ENCODE measurements at places on chromosomes 16 and 17. TPM values are rescaled to one million over a fixed set of nuclear protein-coding genes. Genes with fewer than 3 reads are reported as not detected.
A peak's percentile ranks its signal among the peaks of the same experiment; 100 is the strongest.

GRCh38 chr17:2598166-2598565 is 4.7 kb downstream of the PAFAH1B1 start:
- no peaks in the 10 kb centered on the region for H3K27me3 ChIP-seq
- peaks cover 70% of the 10 kb centered on the region for H3K4me1 ChIP-seq
- DNase-seq, result no peak
- no peak overlapping the region for H3K4me3 ChIP-seq
- H3K27ac ChIP-seq, result no peak overlapping the region

- H3K27ac ChIP-seq, result no peak overlapping the region
- H3K4me3 ChIP-seq, result no peak overlapping the region
- no peak for DNase-seq
- H3K36me3 ChIP-seq, result no peaks in the 10 kb centered on the region
- no peaks in the 10 kb centered on the region for H3K27me3 ChIP-seq
- H3K4me1 ChIP-seq, result no peaks in the 10 kb centered on the region
Observed at GRCh38 chr16:88983165-88983564, 6.2 kb upstream of the CBFA2T3 start.

- peaks cover 19% of the 10 kb centered on the region for H3K4me1 ChIP-seq
- no peak overlapping the region for H3K27ac ChIP-seq
- H3K36me3 ChIP-seq, result no peaks in the 10 kb centered on the region
- DNase-seq, result peak; percentile 38
- no peak overlapping the region for H3K4me3 ChIP-seq
Observed at GRCh38 chr17:47423406-47424295, 99.9 kb downstream of the EFCAB13 start.

Gene MAF
- 10.9 TPM for total RNA-seq

GRCh38 chr16:13939821-13940220 is 19.9 kb downstream of the ERCC4 start:
- no peak overlapping the region for H3K4me3 ChIP-seq
- H3K27ac ChIP-seq, result peak overlapping the region; percentile 59
- no peaks in the 10 kb centered on the region for H3K36me3 ChIP-seq
- no peak for DNase-seq
- H3K27me3 ChIP-seq, result no peaks in the 10 kb centered on the region
- peaks cover 55% of the 10 kb centered on the region for H3K4me1 ChIP-seq

Gene SLC5A11
- total RNA-seq, result not detected

Gene KRT28
- not detected for total RNA-seq

DNA sequence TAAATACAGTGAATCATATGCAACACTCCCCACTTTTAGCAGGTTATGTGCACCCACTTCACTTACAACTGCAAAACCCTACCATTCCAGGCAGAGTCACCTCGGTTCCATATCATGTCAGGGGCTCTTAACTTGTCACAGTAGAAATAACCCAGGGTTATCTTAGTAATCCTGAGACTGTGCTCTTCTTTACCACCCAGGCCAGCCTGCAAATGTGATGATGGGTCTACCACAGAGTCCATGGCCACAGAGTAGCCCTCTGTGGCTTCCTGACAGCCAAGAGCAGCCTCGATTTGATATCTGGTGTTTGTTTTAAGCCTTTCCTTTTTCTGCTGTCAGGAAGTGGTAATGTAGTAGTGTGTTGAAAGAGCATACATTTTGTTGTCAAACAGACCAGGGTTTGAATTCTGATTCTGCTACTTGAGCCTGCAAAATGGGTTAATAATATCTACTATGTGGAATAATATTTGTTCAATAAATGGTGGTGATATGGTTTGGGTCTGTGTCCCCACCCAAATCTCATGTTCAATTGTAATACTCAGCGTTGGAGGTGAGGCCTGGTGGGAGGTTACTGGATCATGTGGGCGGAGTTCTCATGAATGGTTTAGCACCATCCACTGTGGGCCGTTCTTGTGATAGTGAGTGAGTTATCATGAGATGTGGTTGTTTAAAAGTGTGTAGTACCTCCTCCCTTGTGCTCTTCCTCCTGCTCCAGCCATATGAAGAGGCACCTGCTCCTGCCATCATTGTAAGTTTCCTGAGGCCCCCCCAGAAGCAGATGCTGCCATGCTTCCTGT is 416.5 kb downstream of the UTP18 start:
- DNase-seq, result no peak
- no peaks in the 10 kb centered on the region for H3K27me3 ChIP-seq
- H3K4me3 ChIP-seq, result no peak overlapping the region
- no peaks in the 10 kb centered on the region for H3K36me3 ChIP-seq
- no peaks in the 10 kb centered on the region for H3K4me1 ChIP-seq
- H3K27ac ChIP-seq, result no peak overlapping the region

Gene KRTAP3-2
- not detected for total RNA-seq

- H3K4me3 ChIP-seq, result no peak overlapping the region
- no peaks in the 10 kb centered on the region for H3K36me3 ChIP-seq
- no peak overlapping the region for H3K27ac ChIP-seq
- H3K4me1 ChIP-seq, result no peaks in the 10 kb centered on the region
- no peaks in the 10 kb centered on the region for H3K27me3 ChIP-seq
Observed at GRCh38 chr17:36869856-36870719, 67.2 kb upstream of the LHX1 start.

GRCh38 chr16:63442246-63442645 is 1406.0 kb upstream of the CDH8 start:
- no peak overlapping the region for H3K4me3 ChIP-seq
- no peak overlapping the region for H3K27ac ChIP-seq
- no peak for DNase-seq

Gene FA2H
- 3.3 TPM for total RNA-seq

DNA sequence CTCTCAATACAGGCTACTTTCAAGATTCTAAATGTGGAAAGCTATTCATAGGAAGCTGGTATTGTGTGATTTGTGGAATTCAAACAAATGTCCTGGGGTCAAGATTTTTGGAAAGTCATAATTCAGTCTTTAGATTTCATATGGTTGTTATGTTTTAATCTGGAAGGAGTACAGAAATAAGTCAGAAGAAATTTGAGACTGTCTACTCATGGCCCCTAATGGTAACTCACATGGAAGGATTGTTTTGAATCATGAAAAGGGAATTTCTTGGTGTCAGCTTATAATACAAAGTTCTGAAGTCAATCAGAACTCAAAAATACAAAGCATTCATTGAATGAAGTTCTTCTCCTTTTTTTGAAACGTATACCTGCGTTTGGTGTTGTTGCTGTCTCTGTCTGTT is 3.1 kb downstream of the KCNJ2 start:
- H3K36me3 ChIP-seq, result no peaks in the 10 kb centered on the region
- H3K4me3 ChIP-seq, result no peak overlapping the region
- H3K27ac ChIP-seq, result no peak overlapping the region
- peaks cover 10% of the 10 kb centered on the region for H3K27me3 ChIP-seq
- DNase-seq, result no peak
- H3K4me1 ChIP-seq, result peaks cover 8% of the 10 kb centered on the region

- H3K27me3 ChIP-seq, result no peaks in the 10 kb centered on the region
- H3K36me3 ChIP-seq, result no peaks in the 10 kb centered on the region
- no peak overlapping the region for H3K27ac ChIP-seq
- no peak overlapping the region for H3K4me3 ChIP-seq
Observed at GRCh38 chr17:42651392-42651791, 7.7 kb upstream of the TUBG2 start.

DNA sequence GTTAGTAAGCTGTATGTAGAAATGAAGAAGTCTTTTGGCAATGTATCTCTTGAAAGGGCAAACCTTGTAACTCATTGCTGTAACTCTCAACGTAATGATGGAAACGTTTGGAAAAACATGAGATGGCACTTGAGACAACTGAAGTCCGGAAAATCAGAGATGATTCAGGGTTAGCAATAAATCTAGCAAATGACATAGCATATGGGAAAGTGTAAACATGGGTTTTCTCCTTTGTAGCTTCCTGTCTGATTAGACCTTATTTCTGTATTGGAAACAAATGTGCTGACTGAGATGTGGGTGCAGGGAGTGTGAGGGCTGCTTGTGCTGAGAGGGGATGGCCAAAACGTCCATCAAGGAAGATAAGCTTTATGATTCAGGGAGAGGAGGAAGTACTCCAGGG is 110.7 kb upstream of the FAM20A start:
- H3K27me3 ChIP-seq, result no peaks in the 10 kb centered on the region
- no peak overlapping the region for H3K27ac ChIP-seq
- DNase-seq, result no peak
- H3K4me3 ChIP-seq, result no peak overlapping the region
- H3K36me3 ChIP-seq, result no peaks in the 10 kb centered on the region
- H3K4me1 ChIP-seq, result no peaks in the 10 kb centered on the region

DNA sequence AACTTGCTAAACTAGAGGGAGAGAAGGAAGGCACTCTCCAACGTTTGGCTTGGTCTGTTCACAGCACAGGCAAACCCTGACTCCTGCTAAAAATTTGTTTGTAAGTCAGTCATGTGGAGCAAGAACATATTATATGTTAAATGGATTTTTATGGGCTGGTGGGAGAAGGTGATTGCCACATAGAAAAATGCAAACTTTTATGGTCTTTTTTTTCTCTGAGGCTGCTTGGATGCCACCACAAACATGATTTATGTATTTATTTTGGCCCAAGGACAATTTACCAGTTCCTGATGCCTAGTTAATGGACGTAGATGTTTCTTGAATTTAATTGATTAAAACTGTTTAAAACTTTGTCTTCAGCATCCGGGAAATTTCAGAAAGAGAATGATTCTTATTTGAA is 274.2 kb upstream of the MYOCD start:
- no peak overlapping the region for H3K27ac ChIP-seq
- no peak for DNase-seq
- H3K27me3 ChIP-seq, result no peaks in the 10 kb centered on the region
- no peaks in the 10 kb centered on the region for H3K4me1 ChIP-seq
- no peaks in the 10 kb centered on the region for H3K36me3 ChIP-seq
- no peak overlapping the region for H3K4me3 ChIP-seq

DNA sequence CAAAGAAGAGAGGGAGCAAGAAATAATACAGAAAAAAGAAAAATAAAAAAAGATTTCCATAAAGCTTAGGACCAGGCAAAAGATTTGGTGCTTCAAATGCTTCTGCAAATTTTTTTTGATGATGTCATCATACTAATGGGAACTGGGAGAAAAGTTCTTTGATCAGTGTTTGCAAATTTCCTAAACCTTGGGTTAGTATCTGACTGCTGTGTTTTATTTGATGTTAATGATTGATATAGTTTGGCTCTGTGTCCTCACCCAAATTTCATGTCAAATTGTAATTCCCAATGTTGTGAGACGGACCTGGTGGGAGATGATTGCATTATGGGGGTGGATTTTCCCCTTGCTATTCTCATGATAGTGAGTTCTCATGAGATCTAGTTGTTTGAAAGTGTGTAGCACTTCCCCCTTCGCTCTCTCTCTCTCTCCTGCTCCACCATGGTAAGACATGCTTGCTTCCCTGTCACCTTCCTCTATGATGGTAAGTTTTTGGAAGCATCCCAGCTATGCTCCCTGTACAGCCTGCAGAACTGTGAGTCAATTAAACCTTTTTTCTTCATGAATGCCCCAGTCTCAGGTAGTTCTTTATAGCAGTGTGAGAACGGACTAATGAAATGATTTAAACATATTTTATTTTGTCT is 72.6 kb downstream of the TMEM100 start:
- DNase-seq, result no peak
- H3K36me3 ChIP-seq, result no peaks in the 10 kb centered on the region
- no peak overlapping the region for H3K4me3 ChIP-seq
- H3K27me3 ChIP-seq, result no peaks in the 10 kb centered on the region

All from body of pancreas (tissue), 4 donors.